ENCODE measurements at places on chromosomes 13 and 19. TPM values are rescaled to one million over a fixed set of nuclear protein-coding genes. Genes with fewer than 3 reads are reported as not detected.
A peak's percentile ranks its signal among the peaks of the same experiment; 100 is the strongest.

GRCh38 chr19:33679696-33680095 is 57.9 kb downstream of the CHST8 start:
- no peak for DNase-seq

GRCh38 chr13:39874331-39875053 is 219.0 kb downstream of the COG6 start:
- no peak for DNase-seq

DNA sequence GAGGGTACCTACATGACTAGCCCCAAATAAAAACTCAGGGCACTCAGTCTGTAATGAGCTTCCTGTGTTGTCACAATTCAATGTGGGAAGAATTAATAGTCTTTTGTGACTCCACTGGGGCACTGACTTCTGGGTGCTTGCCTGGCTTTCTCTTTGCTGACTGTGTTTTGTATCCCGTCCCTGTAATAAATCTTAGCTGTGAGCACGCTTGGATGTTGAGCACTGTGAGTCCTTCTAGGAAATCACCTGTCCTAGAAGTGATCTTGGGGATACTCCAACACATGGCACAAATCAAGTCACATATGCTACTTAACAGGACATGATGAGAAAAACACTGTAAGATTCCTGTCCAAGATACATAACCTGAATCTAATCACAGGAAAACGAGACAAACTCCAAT is 83.0 kb downstream of the USP12 start:
- no peak for DNase-seq

- no peak for DNase-seq
Observed at GRCh38 chr13:99064624-99065234, 86.9 kb upstream of the DOCK9 start.

GRCh38 chr19:690203-690602 is 5.0 kb downstream of the PRSS57 start:
- no peak for DNase-seq

DNA sequence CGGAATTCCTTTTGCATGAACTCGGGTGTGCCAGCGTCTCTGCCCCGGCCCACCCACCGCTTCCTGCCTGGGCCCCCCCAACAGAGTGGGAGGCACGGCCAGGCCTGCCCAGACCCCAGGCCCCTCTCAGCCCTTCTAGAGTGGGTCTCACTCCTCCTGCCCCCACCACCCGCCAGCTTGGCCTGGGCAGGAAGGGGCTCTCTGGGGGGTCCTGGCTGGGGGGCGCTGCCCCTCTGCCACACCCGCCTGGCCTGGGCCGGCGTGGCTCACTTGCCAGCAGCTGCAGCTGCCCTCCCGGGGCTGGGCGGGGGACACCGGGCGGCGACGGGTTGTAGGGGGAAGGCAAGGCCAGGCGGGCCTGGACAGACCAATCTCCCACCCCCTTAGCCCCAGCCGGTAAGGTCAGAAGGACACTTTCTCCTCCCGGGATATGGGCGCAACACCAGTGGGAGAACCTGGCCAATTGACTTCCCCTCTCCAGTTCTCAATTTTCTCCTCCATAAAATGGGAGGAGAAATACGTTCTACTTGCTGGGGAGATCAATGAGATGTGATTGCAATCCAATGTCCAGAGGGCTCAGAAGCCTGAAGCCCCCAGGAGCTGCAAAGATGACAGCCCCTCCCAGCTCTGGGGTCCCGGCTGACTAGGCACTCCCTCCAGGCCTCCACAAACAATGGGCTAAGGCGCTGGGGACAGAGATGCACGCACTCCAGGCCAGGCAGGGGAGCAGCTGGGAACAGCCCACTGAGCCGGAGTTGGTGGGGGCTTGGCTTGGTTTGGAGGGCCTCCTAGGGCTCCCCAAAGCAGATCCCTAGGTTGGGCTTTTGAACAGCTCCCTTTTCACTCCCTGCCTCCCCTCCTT is 2.4 kb downstream of the CRLF1 start:
- DNase-seq, result no peak

- no peak for DNase-seq
Observed at GRCh38 chr13:83153848-83154247, 728.4 kb downstream of the SLITRK1 start.

DNA sequence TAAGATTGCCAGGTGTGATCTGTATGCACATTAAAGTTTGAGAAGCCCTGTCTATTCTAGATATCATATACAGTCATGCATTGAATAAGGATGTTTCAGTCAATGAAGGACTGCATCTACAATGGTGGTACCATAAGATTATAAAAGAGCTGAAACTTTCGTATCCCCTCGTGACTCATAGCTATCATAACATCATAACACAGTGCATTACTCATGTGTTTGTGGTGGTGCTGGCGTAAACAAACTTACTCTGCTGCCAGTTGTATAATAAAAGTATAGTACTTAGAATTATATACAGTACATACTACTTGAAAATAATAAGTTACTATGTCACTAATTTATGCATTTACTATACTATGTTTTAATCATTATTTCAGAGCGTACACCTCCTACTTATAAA is 489.3 kb downstream of the GPC6 start:
- no peak for DNase-seq

GRCh38 chr13:47175172-47175866 is 278.5 kb upstream of the HTR2A start:
- DNase-seq, result no peak

- DNase-seq, result no peak
Observed at GRCh38 chr19:15555021-15555420, 46.7 kb downstream of the CYP4F22 start.

DNA sequence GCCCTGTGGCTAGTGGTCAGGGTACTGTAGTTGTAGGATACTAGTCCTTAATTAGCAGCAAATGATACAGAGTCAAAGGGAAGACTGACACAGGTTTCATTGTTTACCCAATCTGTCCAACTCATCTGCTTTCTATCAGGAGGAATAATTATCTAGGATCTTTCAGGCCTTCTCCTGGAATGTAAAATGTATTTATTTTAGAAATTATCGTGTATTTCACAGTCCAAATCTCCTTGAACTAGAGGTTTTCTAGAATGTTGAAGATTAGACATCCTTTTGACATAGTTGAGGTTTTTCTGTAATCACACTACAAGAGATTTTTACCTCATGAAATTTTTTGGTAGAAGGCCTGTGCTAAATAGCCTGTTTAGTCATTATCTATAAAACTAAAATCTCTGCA is 1694.8 kb upstream of the PCDH20 start:
- no peak for DNase-seq

DNA sequence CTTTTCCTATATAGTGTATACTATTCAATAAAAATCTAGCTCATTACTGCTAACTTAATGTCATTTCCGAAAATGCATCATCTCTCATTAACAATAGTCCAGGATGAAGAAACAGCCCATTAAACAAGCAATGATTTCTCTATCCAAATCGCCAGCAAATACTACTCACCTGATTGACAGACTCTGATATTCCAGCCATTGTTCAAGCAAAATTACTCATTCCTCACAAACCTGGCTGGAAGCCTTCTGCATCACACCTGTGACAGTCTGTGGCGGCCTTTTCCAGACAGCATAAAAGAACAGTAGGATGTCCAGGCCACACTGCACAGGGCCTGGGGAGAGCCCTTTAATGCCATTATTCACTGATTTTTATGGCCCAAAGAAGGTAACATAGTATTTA is 115.9 kb downstream of the ABCC4 start:
- no peak for DNase-seq

DNA sequence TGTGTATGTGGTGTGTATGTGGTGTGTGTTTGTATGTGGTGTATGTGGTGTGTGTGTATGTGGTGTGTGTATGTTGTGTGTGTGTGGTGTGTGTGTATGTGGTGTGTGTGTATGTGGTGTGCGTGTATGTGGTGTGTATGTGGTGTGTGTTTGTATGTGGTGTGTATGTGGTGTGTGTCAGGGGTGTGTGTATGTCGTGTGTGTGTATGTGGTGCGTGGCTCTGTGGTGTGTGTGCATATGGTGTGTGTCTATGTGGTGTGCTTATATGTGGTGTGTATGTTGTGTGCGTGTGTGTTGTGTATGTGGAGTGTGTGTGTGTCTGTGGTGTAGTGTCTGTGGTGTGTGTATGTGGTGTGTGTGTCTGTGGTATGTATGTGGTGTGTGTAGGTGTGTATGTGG is 62.5 kb upstream of the MEDAG start:
- no peak for DNase-seq

DNA sequence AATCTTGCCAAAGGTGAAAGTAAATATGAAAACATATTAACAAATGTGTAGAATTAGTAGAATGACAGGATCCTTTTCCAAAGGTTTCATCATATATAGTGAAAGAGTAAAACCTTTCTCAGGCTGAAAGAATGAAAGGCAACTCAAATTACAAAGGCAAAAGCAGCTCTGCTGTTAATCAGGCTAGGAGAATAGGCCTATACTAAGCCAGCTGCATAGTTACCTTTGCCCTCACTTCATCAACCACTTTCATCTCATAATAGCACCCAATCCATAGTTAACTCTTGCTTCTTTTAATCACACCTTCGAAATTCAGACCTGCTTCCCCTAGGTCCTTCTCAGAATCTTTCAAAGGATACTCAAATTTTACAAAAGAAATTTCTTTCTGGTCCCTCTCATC is 1167.6 kb upstream of the ATXN8OS start:
- DNase-seq, result no peak

GRCh38 chr19:7447648-7448047 is 41.2 kb downstream of the PEX11G start:
- DNase-seq, result no peak

GRCh38 chr19:42028304-42029216 is 34.5 kb upstream of the ATP1A3 start:
- peak; percentile 46 for DNase-seq

- DNase-seq, result no peak
Observed at GRCh38 chr13:25538276-25538675, 166.5 kb downstream of the ATP8A2 start.

GRCh38 chr13:84651288-84651687 is 769.0 kb upstream of the SLITRK1 start:
- DNase-seq, result no peak

GRCh38 chr19:45096700-45097099 is 3.7 kb downstream of the PPP1R37 start:
- no peak for DNase-seq

DNA sequence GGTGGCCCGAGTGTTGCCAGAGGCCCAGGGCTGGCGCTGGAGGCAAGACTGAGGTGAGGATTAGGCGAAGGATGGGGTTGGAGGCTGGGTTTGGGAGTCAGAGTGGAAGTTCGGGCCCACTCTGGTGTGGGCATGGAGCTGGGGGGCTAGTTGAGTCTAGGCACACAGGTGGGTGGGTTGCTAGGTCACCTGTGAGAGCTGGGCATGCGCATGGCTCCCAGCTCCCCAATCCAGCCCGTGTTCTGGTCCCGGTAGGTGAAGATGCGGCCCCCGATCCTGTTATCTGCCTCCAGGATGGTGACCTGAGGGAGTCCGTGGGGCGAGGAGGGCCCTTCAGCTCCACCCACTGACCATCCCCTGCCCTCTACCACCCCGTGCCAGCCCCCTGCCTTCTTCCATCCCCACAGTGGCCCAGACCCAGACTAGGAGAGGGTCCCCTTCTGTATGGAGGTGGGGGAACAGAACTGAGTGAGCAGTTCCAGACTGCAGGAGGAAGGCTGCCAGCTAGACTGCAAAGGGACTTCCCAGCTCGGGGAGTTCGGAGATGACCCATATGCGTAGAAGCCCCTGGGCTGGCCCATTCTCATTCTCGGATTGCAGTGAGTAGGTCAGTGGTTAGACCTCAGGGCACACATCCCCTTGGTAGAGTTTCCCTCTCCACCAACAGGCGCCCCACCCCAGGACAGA is 1.7 kb downstream of the IL4I1 start:
- DNase-seq, result no peak

DNA sequence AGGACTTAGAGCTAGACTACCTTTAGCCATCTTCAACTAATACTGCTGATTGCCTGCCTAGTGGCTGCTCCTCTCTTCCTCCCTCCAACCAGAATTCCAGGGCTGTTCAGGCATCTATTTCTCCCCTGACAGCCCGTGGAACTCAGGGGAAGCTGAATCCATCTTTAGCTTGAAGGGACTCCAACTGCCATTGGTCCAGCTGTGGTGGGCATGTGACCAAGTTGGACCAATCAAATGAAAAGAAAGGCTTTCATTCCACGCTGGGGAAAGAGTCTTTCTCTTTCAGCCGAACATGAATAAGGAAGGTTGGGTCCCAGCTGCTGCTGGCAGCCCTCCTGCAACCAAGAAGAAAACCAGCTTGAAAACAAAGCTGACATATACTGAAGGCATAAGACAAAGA is 168.5 kb upstream of the OBI1 start:
- DNase-seq, result no peak

STK24 gene
- 148 TPM for total RNA-seq

TMEM221 gene
- not detected for total RNA-seq

TMC4 gene
- total RNA-seq, result 0.89 TPM

ALKBH7 gene
- 45.8 TPM for total RNA-seq

HIPK4 gene
- total RNA-seq, result not detected

ZIC5 gene
- total RNA-seq, result not detected

TINCR gene
- total RNA-seq, result 0.28 TPM

SULT2A1 gene
- not detected for total RNA-seq

SLC25A41 gene
- total RNA-seq, result 0.52 TPM

GRK1 gene
- total RNA-seq, result not detected

PEAK3 gene
- total RNA-seq, result not detected

RFXAP gene
- total RNA-seq, result 20.9 TPM

THOP1 gene
- 138 TPM for total RNA-seq

SIGLECL1 gene
- not detected for total RNA-seq
